Activated CD8-positive, alpha-beta memory T cell treated with anti-CD3 and anti-CD28 coated beads for 4 hours (primary cell): ENCODE measurements at places on chromosomes 1 and 21.

GRCh38 chr1:111227851-111228747, 586 bp downstream of the CHI3L2 start:
- DNase-seq, result no peak

- no peak for DNase-seq
Observed at GRCh38 chr1:117531222-117531621, 74.6 kb upstream of the TENT5C start.

GRCh38 chr1:40059338-40059959, 18.9 kb downstream of the CAP1 start:
- DNase-seq, result no peak

DNA sequence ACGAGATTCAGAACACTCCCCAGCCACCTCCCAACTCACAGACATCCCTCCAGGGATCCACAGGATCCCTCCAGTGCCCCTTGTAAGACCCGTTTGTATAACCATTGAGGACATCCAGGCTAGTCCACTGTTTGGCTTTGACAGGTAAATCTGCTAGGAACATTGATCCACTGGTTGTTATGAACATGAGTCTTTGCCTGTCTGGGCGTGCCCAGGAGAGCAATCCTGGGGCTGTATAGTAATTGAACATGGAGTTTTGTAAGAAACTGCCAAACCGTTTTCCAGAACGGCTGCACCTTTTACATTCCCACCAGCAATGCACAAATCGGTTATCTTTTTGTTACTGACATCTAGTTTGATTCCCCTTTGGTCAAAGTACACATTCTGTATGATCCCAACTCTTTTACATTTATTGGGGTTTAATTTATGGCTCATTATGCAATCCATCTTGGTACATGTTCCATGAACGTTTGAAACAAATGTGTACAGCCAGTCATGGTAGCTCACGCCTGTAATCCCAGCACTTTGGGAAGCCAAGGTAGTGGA, 88.7 kb downstream of the WDR4 start:
- DNase-seq, result no peak

- no peak for DNase-seq
Observed at GRCh38 chr1:214027498-214027897, 39.7 kb downstream of the PROX1 start.

DNA sequence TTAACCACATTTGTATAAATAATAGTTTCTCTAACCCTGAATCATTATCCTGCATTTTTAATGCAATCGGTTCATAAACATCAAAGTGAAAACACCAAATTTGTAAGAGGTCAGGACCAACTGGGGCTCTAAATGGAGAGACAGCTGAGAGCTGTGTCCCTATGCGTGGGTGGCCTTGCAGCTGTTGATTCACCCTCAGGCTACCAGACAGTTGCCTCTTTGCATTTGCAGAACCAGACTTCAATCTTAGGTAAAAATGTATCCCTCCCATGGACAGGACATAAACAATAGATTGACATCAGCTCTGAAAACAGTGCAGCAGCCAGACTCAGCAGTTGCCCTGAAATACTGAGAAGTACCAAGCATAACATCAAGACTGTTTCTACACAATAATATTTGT, 8.8 kb upstream of the TGFB2 start:
- no peak for DNase-seq

- no peak for DNase-seq
Observed at GRCh38 chr1:230005040-230005439, 62.0 kb upstream of the GALNT2 start.

DNA sequence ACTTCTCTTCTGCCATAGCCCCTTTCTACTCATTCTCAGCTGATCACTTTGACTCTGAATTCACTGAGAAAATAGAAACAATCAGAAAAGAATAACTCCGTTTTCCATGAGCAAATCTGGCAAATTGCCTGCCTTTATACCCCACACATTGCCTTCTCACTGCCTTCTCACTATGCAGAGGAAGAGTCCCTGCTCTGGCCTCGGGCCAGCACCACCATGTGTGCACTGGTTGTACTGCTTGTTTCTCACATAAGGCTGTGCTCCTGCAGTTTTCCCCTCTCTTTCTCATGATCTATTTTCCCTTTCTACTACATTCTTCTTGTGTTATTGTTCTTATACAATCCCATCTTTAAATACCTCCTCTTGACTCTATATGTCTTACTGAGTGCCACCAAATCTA, 2.3 kb upstream of the HMGCS2 start:
- DNase-seq, result no peak

DNA sequence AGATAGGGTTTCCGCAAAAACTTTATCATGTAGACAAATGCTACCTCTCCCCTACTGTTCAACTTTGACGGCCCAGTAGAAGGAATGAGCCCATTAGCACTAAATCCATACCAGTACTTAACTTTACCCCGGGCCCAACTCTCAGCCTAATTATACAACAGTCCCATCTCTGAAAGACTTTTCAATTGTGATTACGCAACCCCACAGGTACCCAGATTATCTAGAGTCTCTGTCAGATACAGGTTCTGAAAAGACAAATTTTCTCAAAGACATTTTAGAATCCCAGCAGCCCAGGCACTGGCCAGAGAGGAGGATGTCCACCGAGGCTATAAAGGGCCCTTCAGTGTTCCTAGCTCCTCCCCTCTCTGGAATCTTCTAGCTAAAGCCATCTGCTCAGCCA, 15.0 kb downstream of the FAM78B start:
- no peak for DNase-seq

GRCh38 chr1:198890214-198890930, 251.5 kb downstream of the PTPRC start:
- no peak for DNase-seq

- no peak for DNase-seq
Observed at GRCh38 chr1:77975386-77975785, 3.5 kb downstream of the FUBP1 start.

GRCh38 chr1:180221462-180221861, 8.6 kb upstream of the LHX4 start:
- no peak for DNase-seq

DNA sequence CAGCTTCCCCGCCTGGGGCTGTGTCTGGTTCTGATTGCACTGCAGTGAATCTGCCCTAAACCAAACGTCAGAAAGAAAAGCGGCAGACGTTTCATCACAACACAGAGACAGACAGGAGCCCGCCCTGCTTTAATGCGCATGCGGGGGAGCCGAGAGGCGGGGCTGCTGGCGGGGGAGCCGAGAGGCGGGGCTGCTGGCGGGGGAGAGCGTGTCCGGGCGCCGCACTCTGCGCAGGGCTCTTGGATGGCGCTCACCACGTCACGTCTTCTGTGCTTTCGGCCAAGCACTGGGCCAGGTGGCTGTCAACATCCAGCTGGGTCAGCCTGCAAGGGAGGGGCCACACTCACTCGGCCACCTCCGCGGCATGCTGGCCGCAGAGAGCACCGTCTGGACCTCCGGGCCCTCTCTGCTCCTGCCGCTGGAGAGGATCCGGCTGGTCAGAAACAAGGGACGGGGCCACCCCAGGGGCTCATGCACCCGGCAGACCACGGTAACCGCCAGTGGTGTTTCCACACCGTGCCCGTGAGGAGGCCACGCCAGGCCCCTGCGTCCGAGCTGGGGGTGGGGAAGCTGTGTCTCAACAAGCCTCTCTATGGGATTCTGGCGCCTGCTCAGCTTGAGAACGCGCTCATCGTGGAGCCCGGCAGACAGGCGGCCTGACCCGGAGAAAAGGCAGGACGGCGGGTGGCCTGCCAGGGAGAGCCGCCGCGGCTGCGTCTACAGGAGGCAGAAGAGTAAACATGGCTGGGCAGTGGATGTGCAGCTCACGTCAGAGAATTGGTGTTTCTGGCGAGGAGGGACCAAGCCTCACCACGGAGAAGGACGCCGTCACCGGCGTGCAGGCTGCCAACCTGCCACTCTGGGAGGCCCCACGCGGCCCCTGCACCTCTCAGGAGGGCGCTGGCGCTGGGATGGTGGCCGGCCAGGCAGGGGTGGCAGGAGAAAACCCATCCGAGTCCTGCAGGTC, 4.8 kb downstream of the FAAP20 start:
- DNase-seq, result peak; percentile 82

GRCh38 chr1:43005460-43006361, 47.0 kb upstream of the SLC2A1 start:
- DNase-seq, result no peak

DNA sequence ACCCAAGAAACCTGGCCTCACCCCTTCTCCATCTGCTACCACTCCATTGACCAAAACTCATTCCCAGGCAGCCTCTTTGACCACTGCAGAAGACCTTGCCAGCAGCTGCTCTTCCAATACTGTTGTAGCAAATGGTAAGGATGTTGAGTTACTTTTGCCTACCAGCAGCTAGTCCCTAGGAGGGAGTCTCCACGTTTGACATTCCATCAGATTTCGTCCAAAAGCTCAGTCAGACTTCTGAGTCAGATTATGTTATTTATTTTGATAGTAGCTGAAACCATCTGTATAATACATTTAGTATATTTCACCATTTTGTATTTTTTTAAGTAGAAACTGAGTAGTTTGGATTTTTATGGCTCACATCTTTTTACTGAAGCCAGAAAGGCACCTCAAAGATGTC, 51.5 kb upstream of the WNT2B start:
- no peak for DNase-seq

- DNase-seq, result no peak
Observed at GRCh38 chr1:7106442-7107108, 321.3 kb downstream of the CAMTA1 start.

DNA sequence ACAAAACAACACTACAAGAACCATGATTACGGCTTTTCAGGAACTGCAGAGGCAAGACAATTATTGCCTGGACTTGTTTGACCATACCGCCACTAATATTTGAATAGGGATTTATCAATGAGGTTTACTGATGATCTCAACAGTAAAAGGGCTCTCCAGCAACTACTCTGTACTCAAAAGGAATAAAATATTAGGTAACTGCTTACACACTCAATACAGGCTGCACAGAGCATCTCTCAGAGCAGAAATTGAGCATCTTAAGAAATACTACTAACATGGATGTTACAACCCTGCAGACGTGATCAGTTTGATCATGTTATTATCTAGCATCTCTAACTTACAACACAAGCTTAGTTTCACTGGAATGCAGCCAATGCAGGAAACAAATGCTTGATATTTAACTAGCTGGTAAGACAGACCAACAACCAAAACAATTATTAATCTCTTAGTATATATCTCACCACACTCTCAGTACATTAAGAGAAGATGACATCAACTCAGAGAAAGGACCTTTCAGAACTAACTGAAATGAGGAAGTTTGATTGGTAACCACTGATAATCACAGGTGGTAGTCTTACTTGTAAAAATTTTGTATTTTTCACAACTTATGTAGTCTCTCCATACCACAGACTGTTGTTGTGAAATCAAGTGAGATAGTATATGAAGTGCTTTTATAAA, 52.2 kb downstream of the PUM1 start:
- no peak for DNase-seq

GRCh38 chr21:16863362-16863905, 649.4 kb upstream of the CXADR start:
- DNase-seq, result no peak

GRCh38 chr1:236773919-236774318, 21.2 kb upstream of the MTR start:
- no peak for DNase-seq

- DNase-seq, result no peak
Observed at GRCh38 chr1:204904228-204904810, 33.7 kb downstream of the NFASC start.
